ENCODE measurements at places on chromosomes 2 and 18. TPM values are rescaled to one million over a fixed set of nuclear protein-coding genes. Genes with fewer than 3 reads are reported as not detected.

COL3A1 gene
- 119 TPM for total RNA-seq

DNA sequence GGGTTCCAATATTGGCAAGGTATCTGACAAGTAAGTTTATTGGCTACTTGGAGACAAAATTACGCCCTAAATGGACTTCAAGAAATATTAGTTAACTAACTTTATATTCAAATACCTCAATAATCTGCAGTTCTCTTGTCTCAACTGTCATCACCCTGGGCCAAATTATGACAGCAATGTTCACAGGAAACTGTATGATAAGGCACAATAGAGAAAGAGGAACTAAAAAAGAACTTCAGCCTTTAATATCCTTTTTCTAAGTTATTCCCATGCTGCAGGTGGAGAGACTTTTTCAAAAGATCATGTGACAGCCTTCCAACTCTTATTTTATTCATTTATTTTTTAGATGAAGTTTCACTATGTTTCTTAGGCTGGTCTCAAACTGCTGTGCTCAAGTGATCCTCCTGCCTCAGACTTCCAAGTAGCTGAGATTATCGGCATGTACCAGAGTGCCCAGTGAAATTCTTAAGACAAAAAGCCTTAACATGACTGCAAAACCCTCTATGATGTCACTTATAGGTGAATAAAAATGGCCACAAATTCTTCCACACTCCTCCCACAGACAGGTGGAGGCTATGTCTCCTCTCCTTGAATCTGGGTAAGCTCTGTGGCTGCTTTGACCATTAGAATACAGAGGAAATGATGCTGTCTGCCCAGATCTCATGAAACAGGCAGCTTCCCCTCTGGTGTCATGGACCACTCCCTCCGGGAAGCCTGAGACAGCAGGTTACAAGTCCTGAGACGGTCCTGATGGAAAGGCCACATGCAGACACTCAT is 211.0 kb downstream of the TGIF1 start:
- no peak for DNase-seq
- H3K4me3 ChIP-seq = no peak overlapping the region
- no peak overlapping the region for H3K27ac ChIP-seq
- H3K27me3 ChIP-seq = no peaks in the 10 kb centered on the region

SERPINB11 gene
- 85.9 TPM for total RNA-seq

DNA sequence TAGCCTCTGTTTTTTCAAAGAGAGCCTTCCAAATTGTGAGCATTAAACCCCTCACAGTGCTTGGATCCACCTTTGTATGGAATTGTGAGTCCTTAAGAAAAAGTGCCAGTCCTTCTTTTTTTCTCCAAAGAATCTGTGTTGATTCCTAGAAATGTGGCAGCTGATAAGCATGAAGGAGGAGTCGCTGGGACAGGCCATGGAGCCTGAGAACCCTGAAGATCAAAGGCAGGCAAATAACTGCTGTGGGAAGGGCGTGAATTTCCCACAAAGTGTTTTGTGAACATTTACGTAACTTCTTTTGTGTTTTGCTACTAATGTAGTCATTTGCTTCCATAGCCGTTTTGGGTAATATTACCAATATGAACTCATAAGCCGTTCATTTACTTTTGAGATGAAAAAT is 27.7 kb upstream of the CHMP1B start:
- H3K4me1 ChIP-seq = no peaks in the 10 kb centered on the region
- no peak overlapping the region for H3K27ac ChIP-seq
- H3K4me3 ChIP-seq = no peak overlapping the region
- no peaks in the 10 kb centered on the region for H3K27me3 ChIP-seq

GRCh38 chr18:77755187-77755586 is 505.5 kb downstream of the GALR1 start:
- no peak for DNase-seq
- no peaks in the 10 kb centered on the region for H3K4me1 ChIP-seq
- no peaks in the 10 kb centered on the region for H3K27me3 ChIP-seq
- no peak overlapping the region for H3K27ac ChIP-seq
- H3K4me3 ChIP-seq = no peak overlapping the region

DNA sequence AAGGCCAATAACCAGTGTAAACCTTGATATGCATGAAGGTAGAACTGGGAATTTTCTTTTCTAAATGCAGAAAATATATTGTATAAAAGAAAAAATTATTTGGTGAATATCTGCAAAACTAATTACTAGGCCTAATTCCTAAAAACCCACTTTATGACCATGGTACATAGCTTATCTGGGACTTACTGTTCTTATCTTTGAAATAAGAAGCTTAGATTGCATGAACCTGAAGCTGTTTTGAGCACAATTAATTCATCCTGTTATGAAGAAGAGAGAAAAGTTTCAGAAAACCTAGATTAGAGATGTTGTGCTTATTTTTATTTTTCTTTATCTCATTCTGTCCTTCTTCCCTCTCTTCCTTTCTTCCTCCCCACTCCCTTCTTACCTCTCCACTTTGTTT is 235.0 kb downstream of the GULP1 start:
- H3K27me3 ChIP-seq = no peaks in the 10 kb centered on the region
- H3K4me1 ChIP-seq = no peaks in the 10 kb centered on the region
- DNase-seq = no peak
- no peaks in the 10 kb centered on the region for H3K36me3 ChIP-seq
- no peak overlapping the region for H3K4me3 ChIP-seq
- peak overlapping the region; percentile 23 for H3K27ac ChIP-seq

LRRC30 gene
- total RNA-seq = not detected

DNA sequence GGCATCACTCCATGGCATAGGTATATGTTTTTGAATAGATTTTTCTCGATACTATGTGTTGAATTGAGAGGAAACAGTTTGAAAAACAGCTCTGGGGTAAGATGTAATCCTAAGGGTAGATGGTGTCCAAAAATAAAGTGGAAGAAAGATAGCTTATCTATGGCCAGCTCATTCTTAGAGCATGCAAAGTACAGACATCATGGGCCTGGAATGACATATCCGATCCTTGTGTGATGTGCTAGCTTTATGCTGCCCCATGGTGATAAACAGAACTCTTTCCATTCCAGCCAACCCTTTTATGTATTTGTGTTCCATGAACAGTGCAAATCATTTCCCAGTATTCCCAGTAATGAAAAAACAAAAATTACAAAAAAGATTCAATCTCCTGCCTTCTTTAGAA is 390.2 kb upstream of the NXPH2 start:
- no peak overlapping the region for H3K27ac ChIP-seq
- DNase-seq = no peak
- no peak overlapping the region for H3K4me3 ChIP-seq
- no peaks in the 10 kb centered on the region for H3K36me3 ChIP-seq

FAM237A gene
- not detected for total RNA-seq

SGO2 gene
- 10.7 TPM for total RNA-seq

GRCh38 chr2:218895759-218896500 is 15.3 kb downstream of the WNT10A start:
- peak overlapping the region; percentile 25 for H3K27ac ChIP-seq
- H3K4me1 ChIP-seq = peaks cover 41% of the 10 kb centered on the region
- no peak for DNase-seq
- H3K36me3 ChIP-seq = no peaks in the 10 kb centered on the region
- peaks cover 98% of the 10 kb centered on the region for H3K27me3 ChIP-seq

DNA sequence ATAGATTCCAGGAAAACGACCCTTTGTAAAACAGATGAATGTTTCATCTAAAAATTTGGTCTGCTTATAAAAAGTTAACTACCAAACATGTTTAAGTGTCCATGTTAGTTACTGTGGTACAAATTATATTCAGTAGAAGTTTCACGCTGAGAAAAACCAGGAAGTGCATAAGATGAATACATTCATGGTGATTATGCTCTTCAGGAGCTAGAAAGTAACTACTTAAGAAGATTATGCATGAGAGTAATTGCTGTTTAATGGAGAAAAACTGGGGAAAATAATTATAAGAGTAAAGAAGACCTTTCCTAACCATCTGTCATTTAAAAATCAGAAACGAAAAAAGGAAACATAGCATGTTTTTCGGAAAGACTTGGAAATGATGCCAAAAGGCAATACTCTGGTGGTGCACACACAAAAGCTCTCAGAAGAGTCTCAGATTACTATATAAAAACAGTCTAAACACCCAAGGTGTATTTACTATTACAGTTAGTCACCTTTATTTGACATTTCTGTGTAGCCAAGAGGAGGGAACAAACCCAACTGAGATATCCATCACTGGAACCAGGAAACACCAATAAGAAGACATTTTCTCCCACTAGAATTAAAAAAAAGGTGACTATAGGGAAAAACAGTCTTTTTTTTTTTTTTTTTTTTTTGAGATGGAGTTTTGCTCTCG is 38.8 kb upstream of the METTL21A start:
- no peaks in the 10 kb centered on the region for H3K36me3 ChIP-seq
- no peaks in the 10 kb centered on the region for H3K27me3 ChIP-seq
- H3K4me3 ChIP-seq = no peak overlapping the region

- H3K4me1 ChIP-seq = peaks cover 8% of the 10 kb centered on the region
- no peak overlapping the region for H3K27ac ChIP-seq
- no peak for DNase-seq
- no peaks in the 10 kb centered on the region for H3K36me3 ChIP-seq
- H3K27me3 ChIP-seq = no peaks in the 10 kb centered on the region
- no peak overlapping the region for H3K4me3 ChIP-seq
Observed at GRCh38 chr18:11664286-11664685, 24.8 kb upstream of the GNAL start.

GRCh38 chr2:44866152-44866551 is 75.3 kb upstream of the SIX3 start:
- H3K36me3 ChIP-seq = no peaks in the 10 kb centered on the region
- no peaks in the 10 kb centered on the region for H3K4me1 ChIP-seq
- H3K4me3 ChIP-seq = no peak overlapping the region
- DNase-seq = no peak
- H3K27me3 ChIP-seq = no peaks in the 10 kb centered on the region

ACTG2 gene
- total RNA-seq = 809 TPM

GRCh38 chr2:48397846-48398245 is 132.1 kb upstream of the STON1 start:
- DNase-seq = no peak
- no peaks in the 10 kb centered on the region for H3K36me3 ChIP-seq
- H3K27ac ChIP-seq = no peak overlapping the region
- H3K4me1 ChIP-seq = no peaks in the 10 kb centered on the region
- no peaks in the 10 kb centered on the region for H3K27me3 ChIP-seq

DNA sequence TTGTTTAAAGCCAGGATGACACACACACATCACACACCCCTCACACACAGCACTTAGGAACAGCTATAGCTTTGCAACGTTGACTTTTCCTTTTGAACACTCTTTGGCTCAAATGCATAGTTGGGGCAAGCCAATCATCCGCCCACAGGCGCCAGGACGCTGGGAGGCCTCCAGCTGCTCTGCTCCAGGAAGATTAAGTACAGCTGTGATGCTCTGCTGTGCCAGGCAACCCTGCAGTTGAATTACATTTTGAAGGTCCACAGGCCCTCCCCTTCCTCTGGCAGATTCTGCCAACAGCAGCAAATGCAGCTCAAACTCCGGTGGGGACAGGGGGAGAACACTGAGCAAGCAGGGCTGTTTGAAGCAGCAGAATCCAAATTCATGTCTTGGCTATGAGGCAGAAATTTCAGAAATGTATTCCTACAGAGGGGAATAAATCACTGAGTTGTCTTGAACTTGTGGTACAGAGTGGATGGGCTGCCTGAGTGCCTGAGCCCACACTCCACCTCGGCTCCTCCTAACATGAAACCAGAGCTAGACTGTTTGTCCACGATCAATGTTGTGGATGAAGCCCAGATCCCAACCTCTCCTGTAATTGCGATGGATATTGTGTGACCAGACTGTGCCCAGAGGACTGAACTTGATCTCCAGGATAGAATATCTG is 86.5 kb upstream of the PPP1CB start:
- H3K4me3 ChIP-seq = no peak overlapping the region
- peak overlapping the region; percentile 92 for H3K27ac ChIP-seq
- no peak for DNase-seq
- H3K27me3 ChIP-seq = no peaks in the 10 kb centered on the region
- no peaks in the 10 kb centered on the region for H3K36me3 ChIP-seq
- H3K4me1 ChIP-seq = peaks cover 80% of the 10 kb centered on the region

DNA sequence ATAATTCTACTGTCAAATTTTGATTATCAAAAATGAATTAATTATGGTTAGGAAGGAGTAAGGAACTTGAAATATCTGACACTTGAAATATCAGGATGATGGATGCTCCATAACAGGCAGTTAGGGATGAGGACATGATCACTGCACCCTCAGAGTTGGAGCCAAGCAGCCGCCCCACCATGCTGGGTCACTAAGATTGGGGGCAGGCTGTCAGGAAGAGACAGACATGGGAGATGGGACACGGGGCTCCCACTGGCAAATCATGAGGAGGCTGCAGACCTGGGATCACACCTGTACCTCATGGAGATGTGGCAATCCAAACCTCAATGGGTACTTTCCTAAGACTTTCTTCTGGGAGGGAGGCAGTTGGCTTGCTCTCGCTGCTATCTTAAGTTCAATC is 982.0 kb upstream of the ZEB2 start:
- H3K27ac ChIP-seq = no peak overlapping the region
- H3K4me1 ChIP-seq = no peaks in the 10 kb centered on the region
- no peaks in the 10 kb centered on the region for H3K36me3 ChIP-seq
- H3K27me3 ChIP-seq = no peaks in the 10 kb centered on the region

RTP5 gene
- total RNA-seq = not detected

ZBTB7C gene
- total RNA-seq = 51.9 TPM

DNA sequence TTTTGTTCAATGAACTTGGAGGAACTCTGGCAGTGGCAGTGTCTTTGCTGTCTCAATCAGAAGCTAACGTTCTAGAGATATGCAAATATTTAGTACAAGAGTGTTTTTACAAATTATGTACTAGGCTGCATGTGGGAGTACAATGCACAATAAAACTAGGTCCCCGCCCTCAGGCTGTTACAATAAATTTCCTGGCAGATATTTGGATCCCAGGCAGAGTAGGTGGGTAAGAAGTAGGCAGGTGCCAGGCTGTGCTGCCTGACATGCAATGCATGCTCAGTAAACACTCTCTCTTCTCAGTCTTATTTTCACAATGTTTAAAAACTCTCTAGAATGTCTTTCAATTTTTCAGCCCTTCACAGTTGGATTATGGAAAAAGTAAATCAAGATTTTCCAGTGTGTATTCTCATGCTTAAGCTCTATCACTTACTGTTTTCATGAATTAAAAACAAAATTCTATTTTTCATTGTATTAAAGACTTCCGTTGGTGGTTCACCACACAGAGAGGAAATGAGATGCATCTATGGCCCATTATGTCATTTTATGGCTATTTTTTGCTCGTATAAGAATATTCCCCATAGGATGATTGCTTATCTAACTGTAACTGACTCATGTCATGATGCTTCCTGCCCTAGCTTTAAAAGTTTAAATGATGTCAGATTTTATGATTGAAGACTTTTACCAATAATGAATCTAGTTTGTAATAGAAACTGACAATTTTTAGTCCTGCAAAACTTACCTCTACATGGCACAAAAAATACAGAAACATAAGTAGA is 346.1 kb downstream of the RND3 start:
- H3K27me3 ChIP-seq = no peaks in the 10 kb centered on the region
- no peak overlapping the region for H3K27ac ChIP-seq
- H3K4me1 ChIP-seq = peaks cover 1% of the 10 kb centered on the region
- no peaks in the 10 kb centered on the region for H3K36me3 ChIP-seq
- no peak for DNase-seq
- no peak overlapping the region for H3K4me3 ChIP-seq

GRCh38 chr18:400456-400855 is 100.0 kb downstream of the COLEC12 start:
- DNase-seq = no peak
- no peaks in the 10 kb centered on the region for H3K36me3 ChIP-seq
- no peak overlapping the region for H3K27ac ChIP-seq
- no peaks in the 10 kb centered on the region for H3K27me3 ChIP-seq
